ENCODE measurements at places on chromosomes 6 and 20.

DNA sequence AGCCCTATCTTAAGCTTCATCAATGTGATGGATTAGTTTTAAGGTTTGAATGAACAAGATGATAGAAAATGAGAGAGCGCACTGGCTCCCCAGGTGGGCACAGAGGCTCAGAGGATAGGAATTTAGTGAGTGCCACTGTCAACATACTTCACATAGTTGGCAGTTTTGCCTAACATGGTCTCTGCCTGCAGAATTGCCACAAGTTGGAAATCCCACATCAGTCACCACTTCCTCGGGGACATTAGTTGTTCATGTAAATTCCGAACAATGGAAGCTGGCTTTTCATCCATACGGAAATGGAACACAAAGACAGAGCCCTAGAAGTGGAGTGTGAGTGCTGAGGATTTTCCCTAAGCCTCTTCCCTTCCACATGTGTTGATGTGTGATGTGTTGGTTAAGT is 123.9 kb upstream of the PHACTR1 start:
- DNase-seq: no peak

- no peak for DNase-seq
Observed at GRCh38 chr20:1491860-1492642, 831 bp upstream of the SIRPB2 start.

DNA sequence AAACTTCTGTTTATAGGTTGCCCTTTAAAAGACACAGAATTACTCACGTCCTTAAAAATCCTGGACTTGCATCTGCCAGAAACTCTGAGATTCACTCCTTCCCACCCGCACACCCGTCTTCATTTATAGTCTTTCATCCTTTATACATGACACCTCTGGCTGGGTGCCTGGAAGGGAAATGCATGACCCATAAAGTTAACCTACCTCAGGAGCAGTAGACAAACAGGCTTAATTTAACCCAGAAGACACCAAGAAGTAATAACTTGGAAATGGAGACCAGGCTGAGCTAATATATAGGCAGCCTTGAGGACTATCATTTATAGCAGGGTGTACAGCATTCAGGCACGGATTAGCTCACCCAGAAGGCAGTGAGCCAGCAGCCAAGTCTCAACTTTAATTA is 429.0 kb upstream of the NRSN1 start:
- DNase-seq: no peak

GRCh38 chr6:166637812-166638572 is 10.9 kb upstream of the RPS6KA2 start:
- no peak for DNase-seq

DNA sequence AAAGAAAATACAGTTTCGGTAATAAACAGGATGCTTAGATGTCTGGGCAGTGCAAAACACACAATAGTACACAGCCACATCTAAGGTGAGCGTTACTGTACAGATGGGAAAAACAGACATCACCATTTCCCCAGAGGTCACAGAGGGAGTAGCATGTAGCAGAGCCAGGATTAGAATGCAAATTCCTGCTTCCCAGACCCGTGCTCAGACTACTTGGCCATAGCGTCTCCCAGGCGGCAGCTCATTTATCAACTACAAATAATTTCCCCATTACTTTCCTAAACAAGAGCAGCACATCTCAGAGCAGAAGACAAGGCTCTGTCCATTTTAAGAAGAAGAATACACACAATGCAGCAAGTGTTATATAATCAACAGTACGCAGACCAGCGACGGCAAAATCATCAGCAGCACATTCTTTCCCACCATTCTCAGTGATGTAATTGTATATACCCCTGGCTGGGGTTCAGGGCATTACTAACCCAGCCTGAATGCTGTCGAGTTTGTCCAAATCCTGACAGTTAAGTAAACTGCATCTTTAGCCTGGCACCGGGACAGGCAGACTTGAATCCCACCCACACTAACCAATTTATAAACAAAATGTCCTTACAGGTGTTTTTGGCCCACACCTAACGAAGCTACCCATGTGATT is 61.9 kb downstream of the CNKSR3 start:
- no peak for DNase-seq

- no peak for DNase-seq
Observed at GRCh38 chr20:64053841-64054661, 4.6 kb upstream of the SOX18 start.

- no peak for DNase-seq
Observed at GRCh38 chr6:4327841-4328240, 192.5 kb upstream of the ECI2 start.

DNA sequence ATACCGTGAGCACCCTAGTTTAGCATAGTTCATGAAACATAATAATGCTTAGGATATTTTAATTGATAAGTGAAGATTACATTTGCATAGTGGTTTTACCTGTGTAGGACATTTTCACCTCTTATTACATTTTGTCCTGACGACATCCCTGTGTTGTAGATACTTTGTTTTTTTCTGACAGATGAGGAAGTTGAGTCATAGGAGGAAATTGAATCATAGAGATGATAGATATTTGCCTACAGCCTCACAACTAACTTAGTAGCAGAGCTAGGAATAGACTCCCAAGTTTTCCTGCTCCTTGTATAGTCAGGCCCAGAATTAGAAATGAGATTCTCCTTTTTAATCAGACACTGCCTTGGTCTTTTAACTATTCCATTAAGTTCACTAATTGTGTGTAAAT is 100.5 kb upstream of the SUPT3H start:
- DNase-seq: no peak

GRCh38 chr6:137487869-137488149 is 6.4 kb downstream of the OLIG3 start:
- no peak for DNase-seq

DNA sequence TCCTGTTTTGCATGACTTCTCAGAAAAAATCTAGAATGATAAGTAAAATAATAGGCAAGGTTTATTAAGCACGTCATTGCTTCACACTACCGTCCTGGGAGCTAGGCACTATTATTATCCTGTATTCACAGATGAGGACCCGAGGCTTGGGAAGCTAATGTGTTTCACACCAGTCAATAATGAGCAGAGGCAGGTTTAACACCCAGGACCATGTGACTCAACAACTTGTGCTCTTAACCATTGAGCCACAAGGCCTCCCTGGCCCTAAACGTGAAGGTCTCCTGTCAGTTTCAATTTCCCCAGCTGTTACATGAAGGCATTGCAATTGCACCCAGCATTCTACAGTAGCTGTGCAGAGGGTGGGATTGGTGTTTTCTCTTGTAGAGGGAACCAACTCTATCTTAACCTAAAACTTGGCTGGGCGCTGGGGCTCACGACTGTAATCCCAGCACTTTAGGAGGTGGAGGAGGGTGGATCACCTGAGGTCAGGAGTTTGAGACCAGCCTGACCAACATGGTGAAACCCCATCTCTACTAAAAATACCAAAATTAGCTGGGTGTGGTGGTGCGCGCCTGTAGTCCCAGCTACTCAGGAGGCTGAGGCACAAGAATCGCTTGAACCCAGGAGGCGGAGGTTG is 191.2 kb downstream of the BCAS1 start:
- DNase-seq: no peak

DNA sequence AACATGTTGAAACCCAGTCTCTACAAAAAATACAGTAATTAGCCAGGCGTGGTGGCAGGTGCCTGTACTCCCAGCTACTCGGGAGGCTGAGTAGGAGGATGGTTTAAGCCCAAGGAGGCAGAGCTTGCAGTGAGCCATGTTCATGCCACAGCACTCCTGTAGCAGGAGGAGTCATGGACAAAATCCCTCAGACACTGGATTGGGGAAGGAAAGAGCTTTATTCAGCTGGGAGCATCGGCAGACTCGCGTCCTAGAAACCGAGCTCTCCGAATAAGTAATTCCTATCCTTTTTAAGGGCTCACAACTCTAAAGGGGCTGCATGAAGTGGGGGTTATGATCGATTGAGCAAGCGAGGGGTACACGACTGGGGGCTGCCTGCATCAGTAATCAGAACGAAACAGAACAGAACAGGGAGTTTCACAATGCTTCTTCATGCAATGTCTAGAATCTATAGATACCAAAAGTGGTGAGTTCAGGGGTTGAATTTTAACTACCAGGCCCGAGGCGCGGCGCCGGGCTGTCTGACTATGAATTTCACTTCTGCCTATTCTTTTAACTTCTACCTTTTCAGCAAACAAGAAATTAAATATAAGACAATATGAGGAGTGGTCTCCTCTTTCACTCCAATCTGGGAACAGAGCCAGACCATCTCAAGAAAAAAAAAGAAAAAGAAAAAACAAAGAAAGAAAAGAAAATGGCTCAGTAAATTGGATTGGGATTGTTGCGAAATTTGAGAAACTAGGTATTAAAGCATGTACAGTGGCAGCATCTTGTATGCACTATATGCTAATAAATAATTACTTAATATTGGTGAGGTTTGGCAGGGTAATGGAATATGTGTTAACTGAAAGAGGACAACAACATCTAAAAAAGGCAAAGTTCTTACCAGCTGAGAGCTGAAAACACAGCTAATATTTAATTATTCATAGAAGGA is 23.6 kb downstream of the HMGN4 start:
- DNase-seq: no peak

GRCh38 chr6:119297049-119297448 is 52.5 kb downstream of the MAN1A1 start:
- no peak for DNase-seq

- no peak for DNase-seq
Observed at GRCh38 chr6:116866281-116866871, 10.7 kb upstream of the RFX6 start.

DNA sequence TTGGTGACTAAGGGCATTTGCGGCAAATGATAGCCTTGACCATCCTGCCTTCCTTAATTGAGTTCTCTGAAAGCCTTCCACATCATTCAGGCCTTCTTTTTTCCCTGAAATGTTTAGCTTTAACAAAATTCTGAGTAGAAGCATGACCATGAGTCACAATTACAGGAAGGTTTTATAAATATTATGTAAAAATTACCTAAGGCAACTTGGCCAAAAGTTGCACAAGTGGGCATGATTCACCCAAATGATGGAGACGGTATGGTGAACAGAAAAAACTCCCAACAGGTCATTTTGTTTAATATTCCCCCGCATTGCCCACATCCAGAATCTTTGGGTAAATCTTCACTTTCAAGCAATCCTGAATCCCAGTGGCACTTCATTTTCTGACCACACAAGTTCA is 37.0 kb downstream of the MC3R start:
- no peak for DNase-seq

- no peak for DNase-seq
Observed at GRCh38 chr6:153942361-153942760, 96.7 kb upstream of the OPRM1 start.

- DNase-seq: no peak
Observed at GRCh38 chr6:63478734-63479133, 93.5 kb upstream of the LOC128125822 start.

GRCh38 chr20:35329435-35330139 is 37.4 kb upstream of the FAM83C start:
- DNase-seq: peak; percentile 15

DNA sequence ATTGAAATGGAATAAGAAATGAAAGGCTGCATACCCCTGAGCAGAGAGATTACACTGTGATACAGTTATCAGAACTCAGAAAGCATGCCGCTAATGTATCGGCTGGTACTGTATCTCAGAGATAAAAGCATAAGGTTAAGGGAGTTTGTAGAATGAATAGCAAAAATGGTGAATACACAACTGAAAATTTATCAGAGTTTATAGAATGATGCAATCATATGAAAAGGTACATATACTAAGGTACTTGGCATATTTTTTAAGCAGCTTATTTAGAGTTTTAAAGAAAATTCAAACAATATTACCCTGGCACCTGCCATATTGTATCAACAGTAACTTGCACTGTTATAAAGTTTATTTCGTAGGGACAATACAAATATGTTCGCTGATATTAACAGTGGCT is 364.0 kb downstream of the PHF3 start:
- DNase-seq: no peak

DNA sequence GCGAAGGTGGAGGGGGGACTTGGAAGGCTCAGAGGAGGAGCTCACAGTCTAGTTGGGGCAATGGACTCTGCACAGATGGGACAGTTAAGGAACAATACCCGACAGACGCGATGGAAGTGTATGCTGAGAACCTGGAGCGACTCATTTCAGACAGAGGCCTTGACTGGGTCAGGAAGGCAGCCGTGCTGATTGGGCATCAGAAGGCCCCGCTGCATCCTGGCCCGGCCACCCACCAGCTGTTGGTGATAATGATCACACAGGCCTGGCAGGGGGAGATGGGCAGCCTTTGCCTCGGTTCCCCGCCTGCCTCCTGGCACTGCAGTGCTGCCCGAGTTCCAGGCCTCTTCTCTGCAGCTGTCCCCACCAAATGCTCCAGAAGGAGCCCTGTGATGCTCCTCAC is 62.4 kb downstream of the MDGA1 start:
- no peak for DNase-seq

GRCh38 chr6:91097364-91097763 is 510.5 kb upstream of the MAP3K7 start:
- DNase-seq: no peak

DNA sequence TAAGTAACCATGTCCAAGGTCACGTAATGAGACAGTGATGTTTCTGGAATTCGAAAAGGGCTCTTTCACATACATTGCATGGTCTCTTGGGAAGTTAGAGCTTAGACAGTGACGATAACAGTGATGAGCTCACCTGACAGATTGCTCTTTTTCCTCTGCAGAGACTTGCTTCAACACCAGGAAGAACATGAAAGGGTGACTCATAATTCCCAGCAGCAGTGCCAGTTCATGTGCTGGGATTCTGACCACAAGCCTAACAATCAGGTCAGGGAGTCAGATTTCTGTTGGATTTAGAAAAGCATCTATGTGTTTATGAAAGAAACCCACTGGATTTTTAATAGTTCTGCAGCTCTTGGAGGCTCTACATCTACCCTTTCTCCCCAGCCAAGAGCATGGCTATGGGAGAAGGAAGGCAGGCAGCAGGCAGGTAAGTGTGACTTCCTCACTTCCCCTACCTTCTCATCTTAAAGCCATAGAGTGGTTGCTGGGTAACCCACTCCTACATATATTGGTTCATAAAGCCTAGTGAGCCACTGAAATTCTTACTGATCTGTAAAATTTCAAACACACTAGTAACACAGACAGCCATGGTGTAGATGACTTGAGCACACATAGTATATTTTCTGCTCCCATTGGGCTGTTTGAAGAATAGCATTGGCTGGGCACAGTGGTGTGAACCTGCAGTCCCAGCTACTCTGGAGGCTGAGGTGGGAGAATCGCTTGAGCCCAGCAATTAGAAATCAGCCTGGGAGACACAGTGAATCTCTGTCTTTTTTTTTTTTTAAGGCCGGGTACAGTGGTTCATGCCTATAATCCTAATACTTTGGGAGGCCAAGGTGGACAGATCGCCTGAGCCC is 44.4 kb upstream of the LOC128125822 start:
- no peak for DNase-seq
